ENCODE measurements at places on chromosomes 5 and 9.

DNA sequence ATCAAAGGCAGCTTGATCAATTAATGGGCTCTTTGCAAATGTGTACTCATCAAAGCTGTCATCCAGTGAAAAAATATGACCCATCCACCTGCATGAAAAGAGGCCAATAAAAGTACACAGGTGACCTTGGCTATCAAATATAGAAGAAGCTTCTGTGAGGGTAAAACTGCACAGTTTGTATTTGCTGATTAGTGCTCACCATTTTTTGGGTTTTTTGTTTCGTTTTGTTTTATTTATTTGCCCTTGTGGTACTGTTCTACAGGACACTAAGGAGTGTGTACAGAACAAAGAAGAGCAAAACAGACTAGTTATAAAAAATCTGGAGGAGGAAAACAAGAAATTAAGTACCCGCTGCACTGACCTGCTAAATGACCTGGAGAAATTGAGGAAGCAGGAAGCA is 101.3 kb downstream of the CNTLN start:
- no peak for DNase-seq

GRCh38 chr5:65199993-65200675 is 281.6 kb downstream of the ADAMTS6 start:
- no peak for DNase-seq

- DNase-seq: no peak
These were observed 1247.4 kb downstream of the EFNA5 start for GRCh38 chr5:106423109-106423897.

GRCh38 chr5:141514330-141515133 is 25.7 kb downstream of the PCDHGC5 start:
- no peak for DNase-seq

GRCh38 chr9:31372799-31373587 is 1011.5 kb upstream of the ACO1 start:
- no peak for DNase-seq

GRCh38 chr9:117734082-117734481 is 29.9 kb downstream of the TLR4 start:
- DNase-seq: no peak

- no peak for DNase-seq
These were observed 140.6 kb upstream of the PUM3 start for GRCh38 chr9:2984491-2984890.

- no peak for DNase-seq
These were observed 84.9 kb upstream of the MYO10 start for GRCh38 chr5:17020678-17021601.

DNA sequence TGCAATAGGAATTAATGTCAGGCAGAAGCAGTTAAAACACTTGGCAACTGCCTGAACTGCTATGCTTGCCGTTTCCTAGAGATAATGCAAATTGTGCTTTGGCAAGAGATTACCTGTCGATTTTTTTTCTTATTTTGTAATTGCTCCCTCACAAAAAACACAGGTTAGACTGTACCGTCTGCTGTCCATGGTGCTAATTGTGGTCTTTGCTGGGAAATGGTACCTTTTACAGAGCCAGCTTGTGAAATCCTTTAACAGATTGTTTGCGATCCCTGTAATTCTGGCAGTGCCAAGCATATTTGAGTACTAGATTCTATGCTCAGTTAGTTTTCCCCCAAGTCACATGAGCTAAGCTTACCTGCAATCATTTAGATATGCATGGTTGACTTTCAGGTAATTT is 2125.8 kb upstream of the WWC1 start:
- no peak for DNase-seq

GRCh38 chr9:120755810-120756434 is 37.3 kb downstream of the FBXW2 start:
- DNase-seq: no peak

DNA sequence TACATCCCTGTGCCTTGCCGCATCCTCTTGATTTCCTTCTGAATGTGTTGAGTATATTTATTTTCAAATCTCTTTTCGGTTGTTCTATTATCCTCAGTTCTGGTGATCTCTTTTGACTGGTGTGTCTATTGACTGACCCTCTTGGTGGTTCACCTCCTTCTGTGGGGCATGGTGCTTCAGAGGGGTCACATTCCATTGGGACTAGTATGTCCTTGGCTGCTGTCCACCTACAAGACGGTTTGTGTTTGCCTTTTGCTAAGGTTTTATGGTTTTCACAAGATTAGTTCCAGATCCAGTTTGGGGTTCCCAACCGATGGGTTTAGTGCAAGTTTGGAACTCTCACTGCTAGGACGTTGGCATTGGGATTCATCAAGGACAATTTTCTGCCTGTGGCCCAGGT is 66.6 kb downstream of the PHF2 start:
- no peak for DNase-seq

- DNase-seq: no peak
These were observed 412.9 kb downstream of the GADD45G start for GRCh38 chr9:90017679-90018078.

- DNase-seq: no peak
These were observed 310.2 kb upstream of the CTNND2 start for GRCh38 chr5:12214267-12215015.

Measured in NCI-H187 treated with DMSO at 0.1 percent for 48 hours (cell line).